T-helper 2 cell treated with Interferon-gamma antibody and Interleukin-4, amounts not matched to agents 5 μg/mL and 100 μg/mL, for 36 hours (primary cell): ENCODE measurements at places on chromosomes 1 and 21.

GRCh38 chr1:19528438-19528837, 43.1 kb upstream of the CAPZB start:
- no peak for DNase-seq

- no peak for DNase-seq
Measured at GRCh38 chr1:92188436-92189255, 29.1 kb upstream of the C1orf146 start.

- no peak for DNase-seq
Measured at GRCh38 chr1:4660917-4661594, 6.6 kb downstream of the AJAP1 start.

DNA sequence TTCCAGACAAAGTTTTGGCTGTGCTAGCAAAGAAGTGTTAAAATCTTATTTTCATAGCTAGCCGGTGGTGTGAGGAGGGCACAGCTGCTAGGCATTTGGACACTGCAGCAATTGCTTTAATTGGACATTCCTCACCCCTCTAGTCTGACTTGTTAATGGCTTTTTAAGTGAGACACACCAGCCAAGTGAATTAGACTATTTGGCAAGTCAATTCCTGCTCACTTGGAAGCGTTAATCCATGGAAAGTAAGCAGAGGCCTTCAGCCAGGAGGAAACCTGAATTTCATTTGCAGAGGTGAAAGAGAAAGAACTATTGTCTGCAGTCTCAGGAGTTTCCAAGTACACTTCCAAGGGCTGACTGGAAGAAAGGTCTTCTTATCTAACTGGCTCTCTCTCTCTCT, 175.7 kb downstream of the ST6GALNAC3 start:
- no peak for DNase-seq

DNA sequence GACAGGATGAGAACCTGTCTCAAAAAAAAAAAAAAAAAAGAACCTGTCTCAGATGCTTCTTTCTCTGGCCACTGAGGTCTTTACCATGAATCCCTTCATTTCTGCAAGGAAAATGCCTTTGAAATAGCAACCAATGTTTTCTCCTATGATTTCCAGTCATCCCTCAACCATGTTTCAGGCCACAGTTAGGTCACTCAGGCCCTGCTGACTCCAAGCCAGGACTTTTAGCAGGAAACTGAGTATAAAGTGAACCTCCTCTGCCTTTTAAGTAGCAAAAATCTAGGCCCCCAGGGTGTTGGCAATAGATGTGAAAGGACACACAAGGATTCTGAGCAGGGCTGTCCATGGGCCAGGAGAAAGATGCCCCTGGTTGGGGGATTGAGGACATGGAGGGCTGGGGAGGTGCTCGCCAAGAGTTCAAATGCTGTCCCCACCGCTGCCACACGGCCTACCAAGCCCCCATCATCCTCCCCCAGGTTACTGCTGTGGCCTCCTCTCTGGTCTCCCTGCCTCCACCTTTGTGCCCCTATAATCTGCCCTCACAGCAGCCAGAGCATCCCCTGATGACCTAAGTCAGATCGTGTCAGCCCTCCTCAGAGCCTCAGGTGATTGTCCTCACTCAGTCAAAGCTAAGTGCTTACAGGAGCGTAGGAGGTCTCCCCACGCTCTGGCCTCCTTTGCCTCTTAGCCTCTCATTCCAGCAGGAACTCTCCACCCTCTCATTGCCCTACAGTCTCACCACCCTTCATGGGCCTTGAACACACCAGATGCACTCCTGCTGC, 54.6 kb downstream of the MATN1 start:
- DNase-seq, result no peak

- no peak for DNase-seq
Measured at GRCh38 chr1:61486783-61487536, 238.0 kb downstream of the TM2D1 start.

DNA sequence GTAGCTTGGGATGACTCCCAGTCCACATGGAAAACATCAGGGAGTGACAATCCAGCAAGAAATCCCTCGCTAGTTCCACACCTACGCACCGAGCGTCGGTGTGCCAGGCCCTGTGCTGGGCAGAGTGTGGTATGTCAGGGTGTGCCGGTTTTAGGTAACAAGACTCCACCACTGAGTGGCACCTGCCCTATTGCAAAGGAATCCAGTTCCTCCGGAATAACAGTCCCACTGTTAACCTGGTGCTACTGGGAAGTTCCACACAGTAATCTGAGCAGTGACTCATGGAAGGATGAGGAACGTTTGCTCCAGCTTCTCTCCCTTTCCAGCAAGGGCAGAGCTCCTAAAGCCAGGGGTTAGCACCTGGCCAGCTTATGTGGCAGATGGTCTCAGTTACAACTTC, 14.3 kb downstream of the RNF207 start:
- no peak for DNase-seq

DNA sequence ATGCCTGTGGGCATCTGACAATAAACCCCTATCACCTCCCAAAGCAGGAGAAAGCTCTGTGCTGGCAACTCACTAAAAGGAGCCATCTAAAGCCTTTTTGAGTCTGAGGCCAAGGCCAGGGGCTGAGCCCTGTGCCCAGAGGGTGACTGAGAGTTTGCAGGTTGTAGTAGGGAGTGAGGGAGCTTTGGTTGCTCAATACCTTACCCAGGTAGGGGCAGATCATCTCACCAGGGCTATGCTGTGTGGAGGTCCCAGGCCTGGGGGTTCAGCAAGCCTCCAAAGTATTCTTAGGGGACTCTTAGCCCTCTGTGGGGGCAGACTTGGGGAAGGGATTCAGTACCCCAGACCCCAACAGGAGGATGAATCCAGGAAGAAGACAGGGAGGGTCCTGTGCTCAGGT, 21.2 kb downstream of the S100A7 start:
- no peak for DNase-seq

- no peak for DNase-seq
Measured at GRCh38 chr1:43958351-43959255, 11.2 kb upstream of the DPH2 start.

- no peak for DNase-seq
Measured at GRCh38 chr1:159505676-159506075, 30.1 kb downstream of the OR10J5 start.

- no peak for DNase-seq
Measured at GRCh38 chr21:33733601-33734000, 91.3 kb downstream of the ITSN1 start.

GRCh38 chr1:235313262-235313661, 14.7 kb downstream of the ARID4B start:
- no peak for DNase-seq
